Naive B cell (primary cell): ENCODE measurements at places on chromosomes 6 and 20.

GRCh38 chr20:5893052-5893451 is 57.3 kb downstream of the TRMT6 start:
- DNase-seq, result no peak

DNA sequence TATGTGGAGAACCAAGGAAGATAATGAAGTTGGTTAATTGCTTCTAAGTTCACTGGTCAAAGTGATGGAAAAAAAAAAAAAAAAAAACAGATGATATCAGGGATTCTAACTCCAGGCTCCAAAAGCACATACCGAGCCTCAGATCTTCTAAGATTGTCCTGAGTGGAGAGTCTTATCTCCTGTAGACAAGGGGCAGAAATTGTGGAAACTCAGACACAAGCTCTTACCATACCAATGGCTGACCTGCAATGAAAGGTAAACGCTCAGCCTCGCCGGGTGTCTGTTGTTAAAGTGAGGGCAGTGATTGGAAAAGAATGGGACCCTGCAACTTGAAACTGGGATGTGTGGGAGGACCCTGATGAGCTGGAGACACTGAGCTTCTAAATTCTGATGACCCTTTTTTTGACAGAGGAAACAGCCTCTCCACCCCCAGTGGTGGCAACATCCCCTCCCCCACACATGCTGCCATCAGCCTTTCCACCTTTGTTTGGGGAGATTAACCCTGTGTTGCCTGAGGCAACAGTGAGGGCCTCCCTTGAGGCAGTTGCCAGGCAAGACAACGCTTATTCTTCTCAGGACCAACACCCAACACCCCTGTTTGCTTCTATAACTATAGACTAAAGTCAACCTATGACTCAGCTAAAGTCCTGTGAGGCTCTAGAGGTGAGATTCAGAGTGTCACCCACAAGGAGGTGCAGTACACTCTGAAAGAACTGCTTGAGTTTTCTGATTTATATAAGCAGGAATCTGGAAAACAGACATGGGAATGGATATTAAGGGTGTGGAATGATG is 154.0 kb downstream of the THBS2 start:
- DNase-seq, result no peak

DNA sequence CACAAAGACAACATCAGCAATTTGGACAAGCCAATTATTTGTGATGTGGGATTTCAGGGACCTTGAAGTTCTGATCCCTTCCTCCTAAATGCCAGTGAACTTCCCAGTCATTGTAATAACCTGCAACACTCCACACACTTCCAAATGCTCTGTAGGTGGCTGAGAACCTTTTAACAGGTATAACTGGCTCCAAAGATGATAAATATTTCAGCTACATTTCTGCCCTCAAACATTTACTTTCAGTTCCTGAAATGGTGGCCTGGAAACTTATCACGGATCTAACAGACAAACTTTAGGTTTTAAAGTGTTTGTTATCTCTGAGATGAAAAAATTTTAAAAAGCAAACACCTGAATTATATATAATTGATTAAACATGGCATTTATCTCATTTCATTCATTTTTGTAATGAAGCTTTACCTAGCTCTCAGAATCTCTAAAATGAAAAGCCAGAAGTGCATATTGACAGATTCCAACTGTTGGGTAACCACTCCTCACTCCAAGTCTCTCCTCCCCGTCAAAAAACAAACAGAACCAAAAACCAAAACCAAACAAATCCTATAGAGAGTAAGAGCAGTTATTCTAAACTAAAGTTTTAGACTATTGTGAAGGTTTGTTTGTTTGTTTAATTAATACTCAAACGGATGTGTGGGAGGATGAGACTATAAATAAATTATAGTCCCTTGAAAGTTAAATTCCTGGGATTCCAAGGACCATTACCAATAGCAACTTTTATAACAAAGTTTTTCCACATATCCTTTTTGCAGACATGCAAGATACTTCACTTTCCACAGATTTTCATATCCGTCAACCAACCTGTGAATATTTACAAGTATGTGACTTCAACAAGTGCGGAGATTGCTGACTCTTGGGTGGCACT is 12.4 kb upstream of the KIAA0408 start:
- DNase-seq, result no peak

DNA sequence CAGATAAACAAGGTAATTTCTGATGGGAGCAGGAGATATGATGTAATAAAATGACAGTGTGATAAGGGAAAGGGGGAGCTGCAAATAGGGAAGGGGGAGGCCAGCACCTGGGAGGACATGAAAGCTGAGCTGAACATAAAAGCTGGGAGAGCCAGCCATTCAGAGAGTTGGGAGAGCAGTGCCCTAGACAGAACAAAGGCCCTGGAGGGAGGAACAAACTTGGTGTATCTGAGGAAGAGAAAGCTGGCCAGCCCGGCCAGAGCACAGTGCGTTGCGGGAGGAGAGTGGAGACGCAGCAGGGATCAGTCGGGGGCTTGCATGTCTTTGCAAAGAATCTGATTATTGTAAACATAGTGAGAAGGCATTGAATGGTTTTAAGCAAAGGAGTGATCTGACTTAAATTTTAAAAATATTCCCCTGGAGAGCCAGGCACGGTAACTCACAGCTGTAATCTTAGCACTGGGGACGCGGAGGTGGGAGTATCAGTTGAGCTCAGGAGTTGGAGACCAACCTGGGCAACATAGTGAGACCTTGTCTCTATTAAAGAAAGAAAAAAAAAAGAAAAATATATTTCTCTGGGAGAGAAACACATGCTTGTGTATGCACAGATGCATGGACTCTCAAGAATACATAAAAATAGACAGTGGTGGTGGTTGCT is 318.2 kb downstream of the ZFAND3 start:
- no peak for DNase-seq

- no peak for DNase-seq
These were observed 669.4 kb downstream of the TFAP2A start for GRCh38 chr6:9745476-9745875.

DNA sequence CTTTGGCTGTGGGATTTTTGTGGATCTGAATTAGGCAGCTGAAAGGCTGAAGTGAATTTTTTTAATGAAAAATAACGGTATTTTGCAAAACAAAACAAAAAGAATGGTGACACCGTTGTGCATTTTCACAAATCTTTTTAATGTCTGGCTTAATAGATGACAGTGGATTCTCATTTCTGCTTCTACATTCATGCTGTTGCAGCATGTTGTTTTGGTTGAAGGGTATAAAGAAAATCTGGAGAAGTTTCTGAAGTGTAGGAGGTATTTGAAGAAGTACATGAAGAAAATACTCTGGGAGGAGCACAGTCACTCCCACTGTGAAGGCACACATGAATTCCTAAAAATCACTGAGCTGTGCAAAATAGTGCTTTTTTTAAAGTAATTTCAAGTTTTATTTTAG is 3.1 kb upstream of the MAP3K5 start:
- DNase-seq, result no peak
